Gastroesophageal sphincter (tissue), 4 donors: ENCODE measurements at places on chromosomes 3 and 15.

- no peak for ATAC-seq
These were observed 272.3 kb downstream of the UBE2E2 start for GRCh38 chr3:23475446-23475845.

- ATAC-seq: no peak
These were observed 75.2 kb upstream of the SEC13 start for GRCh38 chr3:10396083-10396482.

- ATAC-seq: no peak
These were observed 12.5 kb downstream of the PCOLCE2 start for GRCh38 chr3:142876417-142876816.

DNA sequence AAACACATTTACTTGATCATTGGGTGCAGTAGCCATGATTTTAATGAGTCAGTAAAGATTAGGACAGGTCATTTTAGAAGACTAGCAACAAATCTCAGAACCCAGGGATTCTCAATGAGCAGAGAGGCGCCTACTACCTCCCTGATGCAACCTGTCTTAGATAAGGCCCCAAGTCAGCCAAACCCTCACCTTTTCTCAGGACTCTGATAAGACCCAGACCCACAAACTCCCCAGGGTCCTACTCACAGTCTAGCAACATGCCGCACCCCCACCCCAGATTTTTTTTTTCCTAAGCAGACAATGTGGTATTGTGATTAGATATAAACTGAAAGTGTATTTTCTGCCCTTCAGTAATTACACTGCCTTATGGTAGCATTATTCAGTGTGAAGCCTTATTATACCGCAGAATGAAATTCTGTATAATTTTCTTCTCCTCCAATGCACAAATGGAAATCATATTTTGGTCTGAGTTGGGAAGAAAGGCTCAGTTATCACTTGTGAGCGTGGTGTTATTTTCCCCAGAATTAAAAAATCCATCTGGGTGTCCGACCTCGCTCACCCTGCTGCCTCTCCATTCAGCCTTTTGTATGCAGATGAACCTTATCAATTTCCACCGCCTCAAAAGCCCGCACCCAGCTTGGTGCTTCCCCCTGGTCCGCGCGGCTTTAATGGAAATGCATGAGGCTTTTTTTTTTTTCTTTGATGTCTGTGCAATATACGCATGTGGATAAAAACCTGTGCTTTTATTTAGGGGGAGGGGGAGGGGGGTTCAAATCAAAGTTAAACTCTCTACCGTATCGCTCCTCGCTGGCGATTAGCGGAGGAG lies 122.0 kb upstream of the SOX14 start:
- no peak for ATAC-seq

DNA sequence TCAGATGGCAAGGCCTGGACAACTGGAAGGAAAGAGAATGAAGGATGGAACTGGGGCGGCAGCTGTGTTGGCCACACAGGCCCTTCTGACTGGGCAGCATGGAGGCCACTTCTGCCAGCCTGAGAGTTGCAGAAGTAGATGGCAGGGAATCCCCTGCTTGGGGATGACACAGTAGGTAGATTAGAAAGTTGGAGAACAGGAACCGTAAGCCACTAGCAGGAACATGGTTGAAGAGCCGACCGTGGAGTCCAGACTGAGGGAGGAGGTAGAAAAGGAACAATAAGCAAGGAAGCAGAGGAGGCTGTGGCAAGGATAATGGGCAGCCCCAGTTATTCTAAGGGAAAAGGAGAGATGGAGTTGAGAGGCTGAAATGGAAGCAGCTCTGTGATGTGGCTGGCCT lies 26.4 kb upstream of the ZNF774 start:
- ATAC-seq: no peak

- ATAC-seq: no peak
These were observed 9.5 kb upstream of the RPLP1 start for GRCh38 chr15:69443032-69443611.

DNA sequence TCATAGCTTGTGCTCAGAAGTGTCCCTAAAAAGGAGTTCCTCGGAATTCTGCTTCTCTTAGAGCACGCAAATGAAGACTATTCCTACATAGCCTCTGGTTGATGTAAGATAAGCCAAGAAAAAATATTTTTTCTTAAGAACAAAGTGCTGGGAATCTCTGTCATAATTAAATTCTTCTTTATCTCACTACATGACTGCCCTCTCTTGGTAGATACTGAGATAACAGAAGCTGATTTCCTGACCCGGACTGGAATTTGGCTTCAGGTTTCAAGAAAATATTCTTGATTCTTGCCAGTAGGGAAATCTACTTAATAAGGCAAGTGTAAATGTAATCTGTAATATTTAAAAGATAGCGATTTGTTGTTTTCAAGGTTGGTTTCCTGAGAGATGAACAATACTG lies 31.3 kb upstream of the SETMAR start:
- no peak for ATAC-seq

GRCh38 chr3:80190051-80190450 lies 422.3 kb upstream of the ROBO1 start:
- no peak for ATAC-seq

GRCh38 chr15:41948490-41948889 lies 23.9 kb downstream of the EHD4 start:
- ATAC-seq: no peak

DNA sequence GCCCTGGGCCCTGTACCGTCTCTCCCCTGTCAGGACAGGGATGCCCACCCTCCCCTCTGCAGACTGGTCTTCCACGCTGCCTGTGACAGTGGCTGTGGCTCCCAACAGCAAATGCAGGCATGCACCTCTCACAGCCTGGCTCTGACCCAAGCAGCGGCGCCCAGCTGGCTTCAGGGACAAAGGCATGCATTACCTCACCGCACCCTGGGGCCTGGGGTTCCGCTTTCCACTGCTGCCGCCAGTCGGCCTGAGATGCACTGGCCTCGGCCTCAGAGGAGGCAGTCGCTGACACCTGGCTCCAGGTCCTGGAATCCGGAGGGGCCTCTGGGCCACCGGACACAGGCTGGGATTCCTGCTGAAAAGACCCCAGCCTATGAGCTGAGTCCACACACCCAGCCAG lies 70.3 kb downstream of the SCN5A start:
- no peak for ATAC-seq

DNA sequence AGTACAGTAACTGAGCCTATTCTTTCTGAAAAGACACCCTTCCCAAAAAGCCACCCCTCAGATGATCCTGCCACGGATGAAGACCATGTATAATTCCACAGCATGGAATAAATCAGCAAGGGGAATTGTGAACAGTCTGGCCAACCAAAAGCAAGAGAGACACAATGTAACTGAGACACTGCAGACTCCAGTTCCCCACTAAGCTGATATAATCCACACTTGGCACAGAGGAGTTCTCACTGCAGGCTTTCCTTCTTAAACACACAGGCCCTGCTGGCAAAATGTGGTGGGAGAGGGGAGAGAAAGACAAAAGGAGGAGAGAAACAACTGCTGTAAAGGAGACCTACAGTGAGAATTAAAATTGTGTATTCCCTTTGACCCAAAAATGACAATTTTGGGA lies 12.7 kb downstream of the GPR156 start:
- no peak for ATAC-seq

GRCh38 chr3:45760878-45761711 lies 35.2 kb downstream of the SLC6A20 start:
- peak; percentile 78 for ATAC-seq

DNA sequence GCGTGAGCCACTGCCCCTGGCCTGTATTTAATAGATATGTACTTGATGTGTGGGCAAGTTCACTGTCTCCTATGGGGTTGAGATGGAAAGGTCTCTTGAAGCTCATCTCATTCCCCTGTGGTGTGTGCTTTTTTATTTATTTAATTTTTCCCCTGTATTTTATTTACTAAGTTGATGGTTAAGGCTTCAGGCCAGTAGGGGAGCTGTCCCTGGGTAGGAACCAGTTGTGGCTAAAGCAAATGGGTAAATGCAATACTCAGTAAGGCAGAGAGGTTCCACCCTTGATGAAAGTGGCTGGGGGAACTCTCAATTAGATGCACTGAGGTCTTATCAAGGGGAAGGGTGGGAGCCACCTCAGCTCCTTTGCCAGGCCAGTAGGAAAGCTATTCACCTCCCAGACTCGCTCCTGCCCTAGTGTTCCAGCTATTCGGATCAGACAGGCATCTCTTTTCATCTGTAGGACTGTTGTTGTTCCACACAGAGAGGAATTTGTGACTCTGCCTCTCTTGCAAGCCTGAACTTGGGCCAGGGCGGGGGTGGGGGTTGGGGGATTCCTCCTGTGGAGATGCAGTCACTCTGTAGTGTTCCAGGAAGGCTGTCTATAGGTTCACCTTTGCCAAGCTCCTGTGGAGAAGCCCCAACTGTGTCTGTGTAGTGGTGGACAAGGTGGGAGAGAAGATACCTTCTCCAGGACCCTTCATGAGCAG lies 26.1 kb downstream of the PCCB start:
- no peak for ATAC-seq

GRCh38 chr3:137343283-137343682 lies 385.5 kb downstream of the IL20RB start:
- no peak for ATAC-seq

- no peak for ATAC-seq
These were observed 24.1 kb downstream of the ZNF80 start for GRCh38 chr3:114213292-114213626.

GRCh38 chr3:56347219-56347871 lies 120.9 kb downstream of the ERC2 start:
- ATAC-seq: no peak

GRCh38 chr15:38490242-38490922 lies 36.5 kb downstream of the FAM98B start:
- no peak for ATAC-seq

DNA sequence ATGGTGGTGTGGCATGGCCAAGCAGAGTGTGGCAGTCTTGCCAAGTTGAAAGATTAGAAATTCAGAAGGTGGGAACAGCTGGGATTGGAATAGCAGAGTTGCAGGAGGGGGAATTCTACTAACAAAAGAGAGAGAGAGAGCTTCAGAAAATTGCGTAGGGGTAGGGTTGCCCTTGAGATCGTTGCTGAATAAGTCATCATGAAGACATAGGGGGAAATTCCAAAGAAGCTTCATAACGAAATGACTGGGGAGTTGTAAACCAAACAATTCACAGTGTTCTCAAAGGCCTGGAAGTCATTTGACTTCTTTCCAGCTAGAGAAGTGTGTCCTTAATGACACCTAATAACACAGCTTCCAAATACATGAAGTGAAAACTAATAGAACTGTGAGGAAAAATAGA lies 26.3 kb upstream of the TIPARP start:
- no peak for ATAC-seq

- ATAC-seq: no peak
These were observed 42.4 kb upstream of the HERC1 start for GRCh38 chr15:63876085-63876662.

DNA sequence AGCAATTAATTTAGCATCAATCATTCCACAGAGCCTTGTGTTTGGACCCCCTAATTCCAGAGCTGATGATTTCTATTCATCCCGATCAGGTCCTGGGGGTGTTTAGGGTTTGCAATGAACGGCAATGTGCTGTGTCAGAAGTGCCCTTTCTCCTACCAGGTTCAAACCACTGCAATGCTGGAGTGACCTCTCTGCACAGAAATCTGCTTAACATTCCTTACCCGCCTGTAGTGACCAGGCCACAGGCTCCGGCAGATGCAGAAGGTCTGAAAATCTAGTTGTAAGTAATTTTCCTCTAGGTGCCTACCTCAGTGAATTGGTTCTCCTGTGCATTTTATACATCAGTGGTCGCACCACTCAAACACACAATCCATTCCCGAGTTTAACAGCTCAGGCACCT lies 725.3 kb upstream of the CFAP20DC start:
- ATAC-seq: no peak

DNA sequence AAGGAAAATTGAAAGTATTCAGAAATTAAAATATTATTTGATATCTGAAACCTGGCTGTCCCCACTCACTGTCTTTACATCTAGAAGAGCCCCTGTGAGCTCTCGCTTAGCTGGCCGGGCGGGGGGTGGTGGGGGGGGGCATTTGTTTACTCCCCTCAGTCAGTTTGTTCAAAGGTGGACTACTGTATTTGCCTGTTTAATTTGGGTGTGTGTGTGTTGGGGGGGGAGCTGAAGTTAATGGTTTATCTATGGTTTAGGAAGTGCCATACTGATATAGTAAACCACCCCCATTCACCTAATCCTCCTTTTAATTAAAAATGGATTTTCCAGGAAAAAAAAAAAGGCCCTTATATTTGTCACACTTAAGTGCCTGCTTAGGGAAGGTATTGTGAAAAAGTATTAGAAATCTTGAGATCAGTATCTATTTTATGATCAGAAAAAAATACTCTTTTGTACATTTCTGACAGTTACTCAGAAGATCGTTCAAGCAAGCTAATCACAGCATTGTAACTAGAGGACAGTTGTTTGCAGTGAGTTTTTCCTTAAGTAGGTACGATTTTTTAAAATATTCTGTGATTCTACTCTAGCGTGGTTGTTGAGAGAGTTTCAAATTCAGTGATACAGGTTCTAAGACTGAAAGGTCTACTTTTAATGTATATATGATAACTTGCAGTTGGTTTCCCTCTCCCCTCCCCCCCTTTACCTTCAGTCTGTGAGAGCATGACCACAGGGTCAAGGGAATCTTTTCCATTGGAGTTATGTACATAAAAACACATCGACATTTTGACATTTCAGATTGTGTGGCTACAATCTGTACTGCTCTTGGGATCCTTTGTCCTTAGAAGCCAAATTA lies 8.5 kb downstream of the NR2F2 start:
- no peak for ATAC-seq

DNA sequence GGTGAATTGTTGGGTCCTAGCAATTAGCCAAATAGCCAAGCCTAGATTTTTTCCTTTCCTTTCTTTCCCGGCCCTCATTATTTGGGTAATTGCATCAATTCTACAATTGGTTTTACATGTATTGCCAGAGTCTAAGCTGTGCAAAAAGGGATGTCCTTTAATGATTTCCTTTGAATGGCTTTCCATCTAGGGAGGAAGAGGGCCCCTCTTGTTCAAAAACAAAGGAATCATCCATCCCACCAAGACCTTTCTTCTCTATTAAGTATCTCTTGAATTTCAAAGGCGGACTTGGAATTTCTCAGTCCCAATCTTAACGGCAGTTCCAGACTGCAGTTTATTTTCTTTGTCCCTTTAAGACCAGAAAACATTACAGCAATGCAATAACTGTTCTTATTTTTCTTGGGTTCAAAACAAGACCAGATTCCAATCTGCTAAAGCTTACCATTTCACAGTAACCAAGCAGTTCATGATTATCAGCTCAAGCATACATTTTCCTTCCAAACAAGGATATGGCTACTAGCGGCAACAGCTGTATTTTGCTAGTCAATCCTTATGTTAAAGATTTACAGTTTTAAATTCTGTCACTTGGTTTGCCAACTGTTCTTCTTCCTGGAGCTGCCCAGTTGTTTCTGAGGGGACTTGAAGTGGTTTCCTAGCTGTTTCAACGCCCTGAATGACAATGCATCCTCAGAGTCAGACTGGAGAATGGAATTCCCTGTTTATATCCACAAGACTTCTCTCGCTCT lies 91.4 kb upstream of the LRIG1 start:
- no peak for ATAC-seq

DNA sequence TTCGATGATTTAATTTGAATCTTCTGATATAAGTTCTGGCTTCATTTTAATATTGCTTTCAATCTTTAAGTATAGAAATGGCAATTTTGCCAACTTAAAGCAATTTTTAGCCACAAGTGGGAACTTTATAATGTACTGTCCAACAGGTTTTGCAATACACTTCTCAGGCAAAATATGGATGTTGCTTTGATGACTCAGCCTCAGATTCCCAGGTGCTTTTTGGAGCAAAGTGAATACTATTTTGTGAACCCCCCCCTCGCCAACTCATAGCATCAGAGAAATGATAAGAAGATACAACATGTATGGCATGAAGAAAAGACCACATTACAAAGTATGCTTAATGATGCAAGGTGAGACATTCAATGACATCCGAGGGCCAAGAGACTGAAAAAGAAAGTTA lies 158.1 kb downstream of the GABRB3 start:
- no peak for ATAC-seq

GRCh38 chr3:139601191-139601961 lies 61.8 kb upstream of the RBP1 start:
- ATAC-seq: no peak
